Testis (tissue), 5 donors: ENCODE measurements at places on chromosomes 12 and 14.

DNA sequence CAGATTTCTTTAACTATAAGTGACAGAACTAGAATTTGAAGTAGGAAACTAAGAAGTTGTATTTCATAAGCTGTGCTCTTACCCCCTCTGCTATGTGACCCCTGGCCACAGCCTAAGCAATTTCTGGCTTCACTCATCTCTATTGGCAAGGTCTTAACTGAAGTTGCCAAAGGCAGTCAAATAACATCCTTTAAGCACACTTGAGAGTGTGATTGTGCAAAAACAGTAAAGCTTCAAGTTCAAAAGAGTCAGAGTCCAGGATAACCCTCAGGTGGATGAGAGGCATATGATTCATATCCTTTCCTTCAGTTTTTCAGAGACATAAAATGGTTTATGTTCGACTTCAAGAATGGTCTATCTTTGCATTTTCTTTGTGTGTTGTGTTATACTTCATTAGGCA, 45.2 kb downstream of the GRIP1 start:
- no peak for DNase-seq

DNA sequence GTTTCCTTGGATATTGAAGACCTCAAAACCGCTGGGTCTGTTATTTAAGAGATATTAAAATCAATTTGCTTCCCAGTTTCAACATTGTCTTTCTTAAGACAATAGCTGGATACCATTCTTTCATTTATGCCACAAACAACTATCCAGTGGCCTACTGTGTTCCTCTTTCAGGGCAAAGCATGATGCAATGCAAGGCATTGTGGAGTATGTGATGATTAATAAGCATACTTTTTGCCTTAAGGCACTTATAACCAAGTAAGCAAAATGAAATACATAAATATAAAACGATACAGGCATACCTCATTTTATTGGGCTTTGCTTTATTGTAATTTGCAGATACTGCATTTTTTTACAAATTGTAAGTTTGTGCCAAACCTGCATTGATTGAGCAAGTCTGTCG, 45.5 kb downstream of the SCN8A start:
- DNase-seq, result no peak

DNA sequence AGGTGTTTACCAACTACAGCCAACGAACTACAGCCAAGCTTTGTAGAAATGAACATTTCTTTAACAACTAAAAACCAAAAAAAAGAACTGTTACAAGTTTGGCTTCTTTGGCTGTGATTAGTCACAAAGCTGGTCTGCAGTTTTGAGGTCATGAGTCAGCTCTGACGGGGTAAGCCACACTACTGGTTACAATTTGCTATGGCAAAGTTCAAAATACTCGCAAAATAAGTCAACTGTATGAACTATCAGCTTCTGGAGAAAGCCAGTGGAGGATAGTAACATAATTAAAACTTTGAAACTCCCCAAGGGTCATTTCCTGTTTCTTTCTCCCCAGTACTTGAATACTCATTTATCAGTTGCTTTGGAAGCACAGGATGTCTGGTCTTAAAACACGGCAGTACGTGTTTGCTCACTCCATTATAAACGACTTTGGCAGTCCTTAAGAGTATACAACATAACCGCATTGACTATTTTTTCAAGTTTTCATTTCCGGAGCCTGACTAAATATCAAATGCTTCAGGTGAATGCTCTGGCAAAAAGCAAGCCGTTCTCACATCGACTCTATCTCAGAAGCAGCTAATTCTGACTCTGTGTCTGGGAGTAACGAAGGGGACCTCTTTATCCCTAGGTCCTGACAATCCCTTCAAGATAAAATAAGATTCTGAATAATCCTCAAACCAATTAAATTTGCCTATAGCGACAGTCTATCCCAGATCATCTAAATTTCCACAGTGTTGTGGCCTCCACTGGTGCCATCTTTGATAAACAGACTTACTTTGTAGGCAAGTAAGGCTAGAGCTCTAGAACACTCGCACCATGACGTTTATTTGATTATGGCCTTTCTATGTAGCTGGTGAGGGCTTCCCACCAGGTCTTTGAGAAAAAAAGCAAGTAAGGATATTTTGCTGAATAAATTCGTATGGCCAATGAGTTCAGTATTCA, 10.6 kb downstream of the PHLDA1 start:
- DNase-seq, result no peak

- peak; percentile 38 for DNase-seq
Measured at GRCh38 chr12:101490286-101490920, 15.3 kb downstream of the SPIC start.

DNA sequence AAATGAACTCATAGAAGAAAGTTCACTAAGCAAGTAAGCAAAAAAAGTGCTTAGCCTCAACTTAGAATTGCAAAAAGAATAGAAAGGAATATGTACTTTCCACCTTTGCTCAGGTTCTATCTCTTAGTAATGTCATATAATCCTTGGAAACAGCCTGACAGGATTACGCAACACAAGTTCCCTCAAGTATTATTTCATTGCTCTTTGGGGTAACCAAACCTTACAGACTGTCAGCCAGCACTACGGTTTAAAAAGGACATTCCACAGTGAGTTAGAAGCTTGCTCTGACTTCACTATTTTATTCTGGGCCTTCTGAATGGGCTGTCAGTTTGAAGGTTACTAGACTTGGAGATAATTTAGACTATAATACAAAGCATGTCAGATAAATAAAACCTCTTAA, 264.0 kb downstream of the ATXN7L3B start:
- no peak for DNase-seq

DNA sequence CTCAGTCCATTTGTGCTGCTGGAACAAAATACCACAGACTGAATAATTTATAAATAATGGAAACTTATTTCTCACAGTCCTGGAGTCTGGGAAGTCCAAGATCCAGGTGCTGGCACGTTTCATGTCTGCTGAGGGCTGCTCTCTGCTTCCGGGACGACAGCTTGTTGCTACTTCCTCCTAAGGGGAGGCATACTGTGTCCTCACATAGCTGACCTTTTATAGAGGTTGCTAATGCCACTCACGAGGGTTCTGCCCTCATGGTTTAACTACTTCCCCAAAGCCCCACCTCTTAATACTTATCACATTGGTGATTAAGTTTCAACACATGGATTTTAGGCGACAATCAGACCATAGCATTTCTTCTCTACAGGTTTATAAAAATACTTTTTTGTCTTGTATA, 411.1 kb downstream of the NRXN3 start:
- DNase-seq, result no peak
